CD14-positive monocyte (primary cell): ENCODE measurements at places on chromosomes 13 and 19. TPM values are rescaled to one million over a fixed set of nuclear protein-coding genes. Genes with fewer than 3 reads are reported as not detected.

GRCh38 chr13:48161530-48162179 is 66.8 kb upstream of the MED4 start:
- peak overlapping the region; percentile 59 for H3K4me3 ChIP-seq
- DNase-seq, result peak; percentile 98
- peak overlapping the region; percentile 99 for H3K27ac ChIP-seq
- H3K4me1 ChIP-seq, result peaks cover 63% of the 10 kb centered on the region
- no peaks in the 10 kb centered on the region for H3K36me3 ChIP-seq

SLITRK1 gene
- polyA plus RNA-seq, result not detected

DNA sequence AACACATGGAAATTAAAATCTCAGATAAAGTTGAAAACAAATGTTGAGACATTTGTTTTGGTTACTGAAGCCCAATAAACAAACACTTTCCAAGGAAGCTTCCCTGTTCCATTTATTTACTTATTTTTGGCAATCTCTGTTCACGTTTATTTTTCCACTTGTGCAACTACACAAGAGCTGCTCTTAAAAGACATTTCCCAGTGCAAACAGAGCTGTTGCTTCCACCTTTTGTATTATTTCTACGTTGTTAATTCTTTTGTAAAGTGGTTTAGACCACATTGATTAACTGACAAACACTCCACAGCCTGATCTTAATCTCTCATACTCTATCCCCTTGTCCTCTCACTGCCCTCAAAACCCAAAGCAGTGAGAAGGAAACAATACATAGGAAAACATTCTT is 757.6 kb downstream of the LIG4 start:
- H3K27ac ChIP-seq, result no peak overlapping the region
- no peaks in the 10 kb centered on the region for H3K27me3 ChIP-seq
- no peaks in the 10 kb centered on the region for H3K36me3 ChIP-seq
- no peaks in the 10 kb centered on the region for H3K4me1 ChIP-seq
- no peak overlapping the region for H3K4me3 ChIP-seq

DNA sequence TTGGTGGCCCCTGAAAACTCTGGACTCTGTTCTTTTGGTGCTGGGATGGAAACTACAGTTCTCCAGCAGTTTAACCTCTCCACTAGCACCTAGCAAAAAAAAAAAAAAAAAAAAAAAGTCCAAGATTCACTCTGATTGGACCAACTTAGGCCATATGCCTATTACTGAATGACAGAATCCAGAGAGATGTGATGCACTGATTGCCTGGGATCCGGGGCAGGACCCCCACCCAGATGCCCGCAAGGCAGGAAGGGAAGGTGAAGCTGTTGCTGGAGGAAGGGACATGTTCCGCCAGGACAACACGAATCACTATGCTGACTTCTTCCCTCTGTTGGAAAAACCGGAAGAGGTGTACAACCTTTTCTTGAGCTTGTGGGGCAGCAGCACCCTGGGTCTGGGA is 152.5 kb upstream of the ZNF536 start:
- H3K36me3 ChIP-seq, result no peaks in the 10 kb centered on the region
- H3K27me3 ChIP-seq, result peaks cover 28% of the 10 kb centered on the region
- DNase-seq, result no peak
- no peak overlapping the region for H3K27ac ChIP-seq
- H3K4me1 ChIP-seq, result no peaks in the 10 kb centered on the region

MAP4K1 gene
- 22.4 TPM for polyA plus RNA-seq

ADAT3 gene
- 3.2 TPM for polyA plus RNA-seq

GRCh38 chr19:3852614-3853254 is 16.1 kb downstream of the ZFR2 start:
- peak; percentile 4 for DNase-seq
- no peaks in the 10 kb centered on the region for H3K4me1 ChIP-seq
- no peaks in the 10 kb centered on the region for H3K27me3 ChIP-seq
- no peak overlapping the region for H3K27ac ChIP-seq

DNA sequence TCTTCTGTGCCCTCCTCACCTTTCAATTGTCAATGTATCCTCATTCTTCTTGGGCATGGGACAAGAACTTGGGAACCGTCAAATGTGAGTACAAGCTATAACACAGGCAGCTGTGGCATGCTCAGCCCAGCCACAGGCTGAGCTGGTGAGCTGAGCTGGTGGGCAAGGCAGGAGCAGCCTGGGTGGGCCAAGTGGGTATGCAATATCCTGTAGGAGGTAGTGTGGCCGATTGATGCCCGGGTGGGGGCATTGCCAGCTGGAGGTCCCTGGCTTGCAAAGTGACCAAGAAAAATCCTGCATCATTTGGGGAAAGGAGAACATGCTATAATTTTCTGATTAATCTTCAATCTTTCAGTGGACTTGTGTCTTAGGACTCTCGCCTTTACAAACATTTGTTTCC is 507.2 kb upstream of the SLC10A2 start:
- no peaks in the 10 kb centered on the region for H3K36me3 ChIP-seq
- no peak for DNase-seq
- no peaks in the 10 kb centered on the region for H3K4me1 ChIP-seq

GRCh38 chr19:19651076-19651475 is 7.6 kb upstream of the GMIP start:
- no peaks in the 10 kb centered on the region for H3K27me3 ChIP-seq
- H3K4me1 ChIP-seq, result no peaks in the 10 kb centered on the region
- no peak for DNase-seq

- peak overlapping the region; percentile 51 for H3K4me3 ChIP-seq
- peak overlapping the region; percentile 99 for H3K27ac ChIP-seq
- H3K4me1 ChIP-seq, result peaks cover 46% of the 10 kb centered on the region
- H3K36me3 ChIP-seq, result no peaks in the 10 kb centered on the region
- DNase-seq, result peak; percentile 31
- H3K27me3 ChIP-seq, result no peaks in the 10 kb centered on the region
These were observed 31.7 kb downstream of the DNAJC15 start for GRCh38 chr13:43054803-43055802.

- no peaks in the 10 kb centered on the region for H3K27me3 ChIP-seq
- H3K4me1 ChIP-seq, result peaks cover 5% of the 10 kb centered on the region
- H3K27ac ChIP-seq, result no peak within 1 kb of the TSS
- H3K4me3 ChIP-seq, result no peak within 1 kb of the TSS
These were observed at the start of gene GZMM for GRCh38 chr19:543910-544608. GZMM (plus strand) TSS chr19:544053; CDS start chr19:544072, 19 bp downstream.

PPM1N gene
- 2.7 TPM for polyA plus RNA-seq

DNA sequence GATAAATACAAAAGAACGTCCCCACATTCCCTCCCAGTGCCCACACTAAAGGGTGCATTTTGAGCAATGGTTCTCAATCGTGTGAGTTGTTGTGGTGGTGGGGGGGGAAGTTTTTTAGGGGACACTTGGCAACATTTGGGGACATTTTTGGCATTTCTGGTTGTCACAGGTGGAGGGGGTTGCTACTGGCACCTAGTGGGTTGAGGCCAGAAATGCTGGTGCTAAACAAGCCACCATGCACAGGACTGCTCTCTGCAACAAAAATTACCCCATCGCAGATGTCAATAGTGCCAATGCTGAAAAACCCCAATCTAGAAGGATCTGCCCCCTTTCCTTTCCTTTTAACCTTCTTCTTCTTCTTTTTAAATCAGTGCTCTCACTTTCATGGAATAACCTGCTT is 453.3 kb downstream of the TSHZ3 start:
- H3K4me1 ChIP-seq, result no peaks in the 10 kb centered on the region
- H3K27ac ChIP-seq, result no peak overlapping the region
- no peaks in the 10 kb centered on the region for H3K27me3 ChIP-seq
- H3K4me3 ChIP-seq, result no peak overlapping the region
- H3K36me3 ChIP-seq, result no peaks in the 10 kb centered on the region

DNA sequence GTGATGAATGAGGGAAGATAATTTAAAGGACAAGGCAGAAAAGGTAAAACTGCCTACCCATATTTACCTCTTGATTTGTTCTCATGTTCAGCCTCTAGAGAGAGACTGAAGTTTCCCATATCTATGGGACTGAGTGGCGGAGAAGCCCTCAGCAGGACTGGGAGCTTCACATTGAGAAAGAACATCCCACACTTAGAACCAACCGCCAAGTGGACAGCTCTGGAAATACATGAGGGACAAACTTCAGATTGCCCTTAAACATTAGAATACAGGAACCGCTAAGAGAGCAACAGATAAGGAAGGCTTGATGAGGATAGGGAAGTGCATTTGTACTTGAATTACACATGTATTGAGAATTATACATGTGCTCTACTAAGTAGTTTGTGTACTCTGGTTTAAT is 316.0 kb upstream of the MIR17HG start:
- no peak overlapping the region for H3K4me3 ChIP-seq
- no peaks in the 10 kb centered on the region for H3K4me1 ChIP-seq
- H3K27ac ChIP-seq, result no peak overlapping the region
- no peaks in the 10 kb centered on the region for H3K27me3 ChIP-seq
- no peaks in the 10 kb centered on the region for H3K36me3 ChIP-seq

- no peaks in the 10 kb centered on the region for H3K27me3 ChIP-seq
- H3K27ac ChIP-seq, result no peak overlapping the region
- no peaks in the 10 kb centered on the region for H3K36me3 ChIP-seq
These were observed 194.7 kb downstream of the ZNF536 start for GRCh38 chr19:30566681-30567420.

DNA sequence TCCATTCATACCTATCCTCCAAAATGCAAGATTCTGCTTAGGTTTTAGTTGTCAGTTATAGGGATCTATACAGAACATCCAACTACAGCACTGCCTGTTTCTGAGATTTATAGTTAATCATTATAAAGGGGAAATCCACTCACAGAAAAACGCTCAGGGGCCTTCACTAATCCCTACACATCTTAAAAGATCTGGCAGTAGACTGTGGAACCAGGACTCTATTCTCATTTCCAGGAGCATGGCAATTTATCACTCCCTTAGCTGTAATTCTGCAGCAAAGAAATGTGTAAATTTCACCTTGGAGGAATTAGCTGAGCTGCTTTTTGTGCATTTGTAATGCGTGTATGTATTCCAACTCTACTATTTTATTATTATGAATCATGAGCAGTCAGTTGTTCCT is 1128.1 kb upstream of the PRR20A start:
- no peaks in the 10 kb centered on the region for H3K36me3 ChIP-seq
- no peak overlapping the region for H3K27ac ChIP-seq
- no peak for DNase-seq
- no peaks in the 10 kb centered on the region for H3K4me1 ChIP-seq
- no peaks in the 10 kb centered on the region for H3K27me3 ChIP-seq

TLE6 gene
- polyA plus RNA-seq, result not detected

SIGLEC9 gene
- 133 TPM for polyA plus RNA-seq
